ENCODE measurements at places on chromosomes 6 and 20.

- DNase-seq, result no peak
Observed at GRCh38 chr6:16839631-16840179, 78.4 kb upstream of the ATXN1 start.

GRCh38 chr6:112501705-112502104 is 154.6 kb downstream of the RFPL4B start:
- DNase-seq, result no peak

DNA sequence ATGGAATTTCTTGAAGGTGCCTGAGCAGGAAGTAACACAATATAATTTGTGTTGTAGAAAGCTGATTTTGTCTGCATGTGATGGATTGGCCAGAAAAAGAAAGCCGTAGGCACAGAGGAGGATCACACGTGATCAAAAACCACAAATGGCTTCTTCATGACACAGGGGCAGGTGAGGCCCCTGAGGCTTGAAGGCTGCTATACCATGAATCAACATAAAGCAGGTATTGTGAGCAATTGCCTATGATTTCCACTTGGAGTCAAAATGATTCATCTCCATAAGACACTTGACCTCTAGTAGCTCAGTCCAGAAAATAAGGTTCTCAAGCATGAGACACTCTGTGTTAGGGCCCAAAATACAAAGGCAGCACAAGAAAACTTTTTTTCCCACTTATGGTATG is 42.4 kb upstream of the EYA4 start:
- DNase-seq, result no peak

DNA sequence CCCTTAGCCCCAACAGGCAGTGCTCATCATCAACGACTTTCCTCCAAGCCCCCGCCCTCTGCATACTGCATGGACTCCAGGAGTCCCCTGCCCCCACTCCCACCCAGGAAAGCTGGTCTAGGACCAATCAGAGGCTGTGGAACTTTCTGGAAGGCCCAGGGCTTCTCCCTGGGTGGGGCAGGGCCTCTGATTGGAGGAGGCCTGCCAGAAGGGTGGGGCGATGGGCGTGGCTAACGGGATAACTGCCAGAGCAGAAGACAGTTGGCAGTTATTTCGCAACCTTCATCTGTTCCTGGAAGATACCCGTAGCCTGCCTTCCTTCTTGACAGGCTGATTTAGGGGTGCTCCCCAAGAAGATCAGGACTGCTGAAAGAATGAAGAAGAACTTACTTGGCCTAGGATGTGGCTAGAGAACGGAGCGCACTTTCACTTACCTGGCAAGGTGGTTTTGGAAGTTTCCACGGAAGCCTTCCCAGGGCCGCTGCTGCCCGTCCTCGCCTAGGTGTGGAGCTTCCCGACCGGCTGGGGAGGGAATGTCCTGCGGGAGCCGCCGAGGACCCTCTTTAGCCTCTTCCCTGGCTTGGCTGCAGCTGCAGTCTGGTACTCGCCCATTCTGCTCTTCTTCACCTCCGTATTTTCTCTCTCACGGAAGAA is 209.0 kb downstream of the LRFN2 start:
- no peak for DNase-seq

DNA sequence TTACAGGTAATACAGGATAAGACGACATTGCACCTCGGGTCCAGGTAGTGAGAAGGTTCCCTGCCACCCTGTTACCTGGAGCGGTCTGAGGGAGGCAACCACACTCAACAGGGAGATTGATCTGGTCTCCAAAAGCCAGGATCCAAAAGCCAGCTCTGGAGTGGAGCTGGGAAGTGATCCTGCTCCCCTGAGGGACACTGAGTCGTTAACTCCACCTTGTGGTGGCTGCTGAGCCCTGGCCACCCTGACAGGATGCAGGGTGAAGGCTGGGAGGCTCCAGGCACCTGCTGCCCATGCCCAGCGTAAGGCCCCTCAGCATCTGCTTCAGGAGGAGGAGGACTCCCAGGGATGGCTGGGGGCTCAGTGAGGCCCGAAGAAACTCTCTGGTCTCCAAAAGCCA is 38.7 kb upstream of the SLC22A2 start:
- no peak for DNase-seq

GRCh38 chr6:41443616-41444525 is 102.3 kb upstream of the FOXP4 start:
- no peak for DNase-seq

DNA sequence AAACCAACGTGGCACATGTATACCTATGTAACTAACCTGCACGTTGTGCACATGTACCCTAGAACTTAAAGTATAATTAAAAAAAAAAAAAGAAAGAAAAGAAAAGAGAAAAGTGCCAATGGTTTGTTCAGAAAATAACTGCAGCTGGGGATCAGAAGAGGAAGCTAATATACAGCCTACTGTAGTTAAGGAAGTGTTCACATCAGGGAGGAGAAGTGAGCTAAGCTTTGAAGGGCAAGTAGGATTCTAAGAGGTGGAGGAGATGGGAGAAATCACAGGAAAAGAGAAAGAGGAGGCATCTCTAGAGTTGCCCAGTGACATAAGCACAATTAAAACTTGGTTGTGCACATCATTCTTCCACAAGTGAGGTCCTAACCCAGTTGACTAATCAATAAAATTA is 214.4 kb upstream of the DTNBP1 start:
- no peak for DNase-seq

Data from CD4-positive, alpha-beta T cell treated with Interferon alpha-2 for 1 hour (primary cell).